EL (cell line): ENCODE measurements at places on chromosomes 13 and 19.

GRCh38 chr13:107942030-107942617 lies 273.2 kb downstream of the LIG4 start:
- DNase-seq: no peak

GRCh38 chr19:952680-953444 lies 27.0 kb downstream of the ARID3A start:
- DNase-seq: peak; percentile 26

- DNase-seq: peak; percentile 15
These were observed 45.2 kb downstream of the CDADC1 start for GRCh38 chr13:49292742-49293486.

- peak; percentile 12 for DNase-seq
These were observed 764.4 kb downstream of the LIG4 start for GRCh38 chr13:107450931-107451330.

GRCh38 chr19:42207767-42208271 lies 9.7 kb downstream of the DEDD2 start:
- DNase-seq: peak; percentile 89

- DNase-seq: no peak
These were observed at the start of gene ATXN8OS for GRCh38 chr13:70107498-70108281. Gene ATXN8OS, plus strand, starts transcription at chr13:70107826.

DNA sequence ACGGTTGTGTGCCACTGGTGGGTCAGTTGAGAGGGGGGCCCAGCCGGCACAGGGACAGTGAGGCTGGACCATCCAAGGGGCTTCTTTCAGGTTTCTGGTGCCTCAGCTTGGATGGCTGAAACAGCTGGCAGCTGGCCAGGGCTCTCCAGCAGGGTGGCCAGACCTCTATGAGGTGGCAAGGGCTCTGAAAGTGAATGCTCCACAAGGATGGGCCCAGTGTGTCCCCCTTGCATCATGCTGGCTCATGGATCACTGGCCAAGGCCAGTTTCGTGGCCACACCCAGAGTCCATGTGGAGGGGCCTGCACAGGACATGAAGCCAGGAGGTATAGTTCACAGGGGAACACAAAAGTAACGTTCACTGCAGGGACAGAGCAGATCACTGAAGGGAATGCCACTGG lies 49.6 kb downstream of the CDADC1 start:
- DNase-seq: no peak

GRCh38 chr13:45162821-45163220 lies 38.0 kb downstream of the KCTD4 start:
- peak; percentile 78 for DNase-seq

- no peak for DNase-seq
These were observed 86.3 kb upstream of the SLC15A1 start for GRCh38 chr13:98838776-98839175.

DNA sequence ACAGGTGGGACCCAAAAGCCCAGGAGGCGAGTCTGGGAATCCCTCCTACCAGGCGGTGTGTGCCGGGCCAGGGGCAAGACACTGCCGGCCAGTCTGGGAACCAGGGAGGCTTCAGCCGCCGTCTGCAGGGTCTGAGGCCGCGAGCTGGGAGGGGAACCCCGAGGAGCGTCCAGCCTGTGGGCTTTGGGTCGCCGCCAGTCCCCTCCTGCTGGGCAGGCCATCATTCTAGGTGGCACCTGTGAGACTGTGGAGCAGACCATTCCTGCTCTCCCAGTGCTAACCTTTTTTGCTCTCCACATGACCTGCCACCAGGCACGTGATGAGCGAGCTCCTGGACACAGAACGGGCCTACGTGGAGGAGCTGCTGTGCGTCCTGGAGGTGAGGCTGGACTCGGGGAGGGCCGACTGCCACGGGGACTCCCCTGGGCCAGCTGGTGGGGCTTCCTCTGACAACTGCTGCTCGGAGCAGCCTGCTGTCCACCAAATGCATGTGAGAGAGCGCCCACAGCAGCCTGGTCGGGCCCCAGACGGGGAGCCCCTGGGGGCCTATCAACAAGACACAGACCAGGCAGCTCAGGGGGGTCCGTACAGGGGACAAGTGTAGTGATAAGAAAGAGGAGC lies 24.6 kb upstream of the F7 start:
- DNase-seq: no peak

- peak; percentile 83 for DNase-seq
These were observed at the start of gene LRRC8E for GRCh38 chr19:7888145-7888825. Gene LRRC8E, plus strand, starts transcription at chr19:7888510. Its CDS starts 7,094 bp downstream, at chr19:7895604.

GRCh38 chr19:48516536-48516935 lies 4.9 kb upstream of the LMTK3 start:
- DNase-seq: no peak

GRCh38 chr19:50500060-50500752 lies 10.8 kb downstream of the JOSD2 start:
- DNase-seq: no peak

DNA sequence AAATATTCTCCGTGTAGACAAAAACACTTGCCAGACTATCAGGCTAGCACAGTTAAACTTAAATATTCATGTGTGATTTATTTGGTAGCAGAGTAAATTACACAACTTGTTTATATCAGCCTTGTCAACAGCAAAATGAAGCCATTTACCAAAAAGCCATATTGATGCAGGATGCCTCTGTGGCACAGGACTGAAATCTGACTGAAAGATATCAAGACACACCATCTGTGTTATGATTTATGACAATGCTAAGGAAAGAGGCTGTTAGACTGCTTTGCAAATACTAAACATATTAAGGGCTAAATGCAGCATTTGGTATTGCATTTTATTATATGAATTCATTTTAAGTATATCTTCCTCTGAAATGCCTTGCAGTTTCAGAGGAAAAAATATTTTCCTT lies 44.8 kb upstream of the FNDC3A start:
- DNase-seq: no peak

GRCh38 chr13:29791508-29791907 lies 58.9 kb downstream of the UBL3 start:
- DNase-seq: no peak

DNA sequence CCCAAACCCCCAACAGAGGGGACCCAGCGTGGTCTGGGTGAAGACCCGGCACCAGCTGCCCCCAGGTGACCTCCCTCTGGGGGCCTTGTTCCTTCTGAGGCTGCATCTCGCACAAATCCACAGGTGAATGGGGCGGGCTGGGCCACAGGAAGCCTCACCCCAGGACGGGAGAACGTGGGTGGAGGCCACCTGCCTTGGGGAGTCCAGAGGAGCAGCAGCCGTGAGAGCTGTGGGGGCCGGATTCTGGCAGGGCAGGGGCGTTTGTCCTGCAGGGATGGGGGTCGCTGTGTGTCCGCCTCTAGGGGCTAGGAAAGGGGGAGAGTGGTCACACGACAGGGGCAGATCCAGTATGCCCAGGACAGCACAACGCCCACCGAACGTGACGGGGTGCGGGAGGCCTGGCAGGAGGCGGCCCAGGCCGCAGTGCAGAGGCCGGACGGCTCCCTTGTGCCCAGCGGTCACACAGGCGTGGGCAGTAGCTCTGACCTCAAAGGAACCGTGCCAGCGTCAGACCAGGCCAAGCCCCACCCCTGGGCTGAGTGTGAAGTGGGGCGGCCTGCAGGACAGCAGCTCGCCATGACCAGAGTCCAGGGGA lies 6.7 kb downstream of the POLR2E start:
- DNase-seq: no peak

GRCh38 chr19:2815191-2815614 lies 4.5 kb upstream of the ZNF554 start:
- DNase-seq: no peak

DNA sequence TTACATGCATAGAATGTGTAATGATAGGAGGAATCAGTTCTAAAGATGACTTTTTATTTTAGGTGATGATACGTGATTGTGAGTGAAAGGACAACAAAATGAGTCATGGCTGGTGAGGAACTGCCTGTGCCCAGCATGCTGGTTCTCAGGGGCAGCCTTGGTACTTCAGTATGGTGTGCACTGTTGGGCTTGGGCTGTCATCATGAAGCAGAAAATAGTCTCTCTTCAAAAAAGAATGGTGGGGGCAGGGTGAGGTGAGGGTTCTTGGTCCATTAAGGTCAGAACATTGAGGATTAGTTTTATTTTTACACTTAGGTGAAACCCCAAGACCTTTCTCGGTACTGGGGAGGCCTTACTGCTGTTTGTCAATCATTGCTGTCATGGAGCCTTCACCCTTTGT lies 309.5 kb downstream of the MTUS2 start:
- DNase-seq: no peak

- DNase-seq: no peak
These were observed 742.2 kb upstream of the SLITRK6 start for GRCh38 chr13:86541461-86541860.

- no peak for DNase-seq
These were observed 46.6 kb upstream of the UBAC2 start for GRCh38 chr13:99154064-99154463.

DNA sequence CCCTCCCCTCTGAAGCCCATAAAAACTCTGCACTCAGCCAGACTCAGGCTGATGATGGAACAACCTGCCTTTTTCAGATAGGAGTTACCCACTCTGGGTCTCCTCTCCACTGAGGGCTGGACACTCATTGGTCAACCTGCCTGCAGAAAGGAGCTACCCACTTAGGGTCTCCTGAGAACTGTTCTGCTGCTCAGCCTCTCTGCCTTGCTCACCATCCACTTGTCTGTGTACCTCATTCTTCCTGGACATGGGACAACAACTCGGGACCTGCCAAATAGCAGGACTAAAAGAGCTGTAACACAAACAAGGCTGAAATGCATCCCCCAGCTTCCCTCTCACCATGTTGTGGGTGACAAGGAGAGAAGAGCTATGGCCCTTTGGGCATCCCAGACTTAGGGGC lies 18.4 kb upstream of the RCBTB2 start:
- no peak for DNase-seq

GRCh38 chr13:34408640-34409039 lies 533.4 kb upstream of the NBEA start:
- no peak for DNase-seq

GRCh38 chr19:28482221-28482620 lies 730.7 kb downstream of the UQCRFS1 start:
- DNase-seq: no peak

- DNase-seq: no peak
These were observed 72.1 kb downstream of the IPO5 start for GRCh38 chr13:98025480-98026025.

DNA sequence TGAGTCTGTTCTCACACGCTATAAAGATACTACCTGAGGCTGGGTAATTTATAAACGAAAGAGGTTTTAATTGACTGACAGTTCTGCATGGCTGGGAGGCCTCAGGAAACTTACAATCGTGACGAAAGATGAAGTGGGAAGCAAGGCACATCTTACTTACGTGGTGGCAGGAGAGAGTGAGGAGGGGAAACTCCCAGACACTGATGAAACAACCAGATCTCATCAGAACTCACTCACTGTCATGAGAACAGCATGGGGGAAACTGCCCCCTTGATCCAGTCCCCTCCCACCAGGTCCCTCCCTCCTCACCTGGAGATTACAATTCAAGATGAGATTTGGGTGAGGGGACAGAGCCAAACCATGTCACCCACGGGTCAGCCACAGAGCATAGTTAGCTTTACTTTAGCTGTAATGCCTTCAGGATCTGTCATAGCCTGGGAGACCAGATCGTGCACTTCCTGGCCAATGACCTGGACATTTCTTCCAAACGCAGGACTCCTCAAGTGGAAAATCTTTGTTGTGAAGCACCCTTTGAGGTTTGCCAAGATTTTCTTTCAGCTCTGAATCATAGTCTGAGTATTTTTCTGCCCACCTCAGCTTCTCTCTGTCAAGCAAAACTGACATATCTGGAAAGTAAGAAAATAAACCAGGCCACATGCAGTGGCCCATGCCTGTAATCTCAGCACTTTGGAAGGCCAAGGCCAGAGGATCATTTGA lies 25.2 kb upstream of the HIF3A start:
- DNase-seq: peak; percentile 78

DNA sequence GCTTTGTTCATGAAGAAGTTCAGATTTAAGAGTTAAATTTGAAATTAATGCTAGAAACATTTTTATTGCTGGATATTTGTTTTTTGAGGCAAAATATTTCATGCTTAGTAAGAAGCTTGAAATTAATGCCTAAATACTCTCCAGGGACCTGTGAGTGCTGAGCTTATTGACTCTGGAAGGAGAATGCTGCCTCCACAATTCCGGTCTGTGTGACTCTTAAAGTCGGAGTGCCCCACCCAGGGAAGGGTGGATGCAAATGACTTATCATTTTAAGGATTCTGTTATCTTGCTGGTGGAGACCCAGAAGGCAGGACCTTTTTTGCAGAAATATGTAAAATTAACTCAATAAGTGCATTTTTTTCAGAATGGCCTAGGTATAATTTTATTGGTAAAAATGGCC lies 143.8 kb upstream of the RXFP2 start:
- DNase-seq: no peak

- DNase-seq: peak; percentile 25
These were observed 726 bp upstream of the UFM1 start for GRCh38 chr13:38348861-38349389.

- DNase-seq: no peak
These were observed 18.0 kb downstream of the PEPD start for GRCh38 chr19:33503433-33504057.

DNA sequence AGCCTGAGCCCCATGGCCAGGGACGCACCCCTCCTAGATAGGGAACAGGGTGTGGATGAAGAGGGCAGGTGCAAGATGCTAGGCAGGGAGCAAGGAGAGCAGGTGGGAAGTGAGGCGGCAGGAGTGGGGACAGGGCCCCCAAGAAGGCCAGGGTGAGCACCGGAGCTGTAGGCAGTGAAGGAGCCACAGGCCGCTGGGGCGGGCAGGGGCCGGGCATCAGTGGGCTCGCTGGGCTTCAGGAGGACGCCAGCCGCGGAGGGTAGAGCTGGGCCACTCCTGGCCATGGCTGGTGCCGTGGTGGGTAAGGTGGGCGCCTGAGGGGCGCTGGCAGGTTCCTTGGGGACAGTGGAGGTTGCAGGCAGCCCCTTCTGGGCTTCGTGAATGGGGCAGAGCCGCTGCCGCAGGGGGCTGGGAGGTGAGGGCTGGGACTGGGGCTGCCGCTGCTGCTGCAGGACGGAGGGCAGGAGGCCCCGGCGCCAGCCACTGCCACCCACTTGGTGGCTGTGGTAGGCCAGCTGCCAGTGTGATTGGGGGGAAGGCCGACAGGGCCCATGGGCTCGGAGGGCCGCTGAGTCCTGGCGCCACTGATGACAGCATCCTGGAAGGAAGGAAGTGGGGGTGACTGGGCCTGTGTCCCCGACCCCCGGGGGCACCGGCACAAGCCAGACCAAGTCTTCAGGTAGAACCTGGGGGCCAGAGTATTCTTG lies 2.1 kb downstream of the NKPD1 start:
- no peak for DNase-seq

- peak; percentile 41 for DNase-seq
These were observed 25.8 kb upstream of the SPATA13 start for GRCh38 chr13:24134757-24135156.
